ENCODE measurements at places on chromosomes 4 and X.

- no peak for DNase-seq
Observed at GRCh38 chr4:108885211-108885610, 122.4 kb upstream of the ETNPPL start.

DNA sequence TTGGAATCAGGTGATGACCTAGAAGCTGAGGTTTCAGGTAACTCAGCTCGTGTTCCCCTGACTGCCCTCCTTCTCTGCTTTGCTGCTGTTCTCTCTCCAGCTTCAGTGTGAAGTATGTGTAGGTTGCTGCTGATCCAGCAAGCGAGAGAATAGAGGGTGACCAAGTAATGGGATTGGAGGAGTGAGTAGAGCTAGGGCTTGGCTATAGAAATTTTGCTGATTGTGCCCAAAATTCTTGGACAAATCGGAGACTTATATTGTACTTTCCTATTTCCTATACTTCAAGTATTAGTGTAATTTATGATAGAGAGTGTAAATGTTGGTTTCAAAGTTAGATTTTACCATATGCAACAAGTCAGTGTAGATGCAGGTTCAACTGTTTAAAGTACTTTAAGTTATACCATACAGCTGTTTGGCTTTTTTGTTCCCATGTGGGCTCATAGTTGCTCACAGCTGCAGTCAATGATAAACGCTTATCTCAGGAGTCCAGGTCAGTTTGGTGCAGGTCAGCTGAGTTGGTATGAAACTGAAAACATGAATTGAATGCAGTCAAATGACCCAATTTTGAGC is 48.0 kb downstream of the RAPGEF2 start:
- no peak for DNase-seq

DNA sequence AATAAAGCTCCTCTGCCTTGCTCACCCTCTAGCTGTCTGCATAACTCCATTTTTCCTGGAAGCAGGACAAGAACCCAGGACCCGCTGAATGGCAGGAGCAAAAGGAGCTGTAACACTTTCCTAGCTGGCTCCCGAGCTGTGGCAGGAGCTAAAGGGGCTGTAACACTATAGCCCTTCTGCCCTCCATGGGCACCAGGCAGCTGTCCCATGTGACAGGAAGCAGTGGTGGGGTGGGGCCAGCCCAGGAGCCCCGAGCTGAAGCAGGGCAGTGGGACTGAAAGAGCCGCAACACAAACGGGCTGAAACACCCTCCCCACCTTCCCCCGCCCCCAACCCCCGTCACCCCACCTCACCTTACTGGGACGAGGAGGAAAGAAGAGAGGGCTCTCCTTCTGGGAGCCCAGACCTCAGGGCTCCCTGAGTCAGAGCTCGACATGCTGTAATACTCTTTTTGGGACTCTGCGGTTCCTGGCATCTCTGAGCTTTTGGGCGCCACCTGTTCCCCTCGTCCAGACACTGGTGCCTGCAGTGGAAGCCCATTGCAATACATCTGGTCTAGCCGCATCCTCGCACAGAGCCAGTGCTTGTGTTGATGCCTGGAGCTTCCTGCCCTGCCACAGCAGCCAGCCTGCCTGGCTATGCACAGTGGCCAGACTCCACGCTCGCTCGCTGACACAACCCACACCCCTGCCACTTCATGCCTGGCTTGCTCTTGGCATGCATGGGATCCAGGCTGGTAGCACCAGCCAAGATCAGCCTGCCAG is 39.4 kb downstream of the PPM1K start:
- DNase-seq = no peak

GRCh38 chr4:183971929-183972490 is 66.9 kb downstream of the STOX2 start:
- DNase-seq = no peak

GRCh38 chr4:40003986-40004385 is 26.3 kb upstream of the PDS5A start:
- DNase-seq = no peak

- DNase-seq = peak; percentile 59
Observed at GRCh38 chr4:137283737-137284136, 248.6 kb downstream of the PCDH18 start.

GRCh38 chrX:69603566-69604194 is 12.2 kb upstream of the EDA start:
- DNase-seq = peak; percentile 1

DNA sequence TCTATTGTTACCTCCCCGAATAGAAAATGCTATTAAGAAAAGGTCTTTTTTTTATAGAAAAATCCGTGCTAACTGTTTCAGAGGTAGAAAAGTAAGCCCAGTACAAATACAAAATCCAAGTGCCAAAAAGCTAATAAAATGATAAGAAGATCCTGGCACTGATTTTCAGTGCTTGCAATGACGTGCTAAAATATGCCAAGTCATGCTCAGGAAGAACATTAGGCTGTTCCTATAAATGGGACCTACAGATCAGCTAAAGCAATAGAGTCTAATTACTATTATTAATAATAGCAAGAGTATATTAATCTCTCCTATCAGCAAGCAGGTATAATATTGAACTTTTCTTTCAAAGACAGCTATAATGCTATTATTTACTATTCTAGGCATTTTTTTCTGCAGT is 305.8 kb downstream of the PPARGC1A start:
- no peak for DNase-seq

DNA sequence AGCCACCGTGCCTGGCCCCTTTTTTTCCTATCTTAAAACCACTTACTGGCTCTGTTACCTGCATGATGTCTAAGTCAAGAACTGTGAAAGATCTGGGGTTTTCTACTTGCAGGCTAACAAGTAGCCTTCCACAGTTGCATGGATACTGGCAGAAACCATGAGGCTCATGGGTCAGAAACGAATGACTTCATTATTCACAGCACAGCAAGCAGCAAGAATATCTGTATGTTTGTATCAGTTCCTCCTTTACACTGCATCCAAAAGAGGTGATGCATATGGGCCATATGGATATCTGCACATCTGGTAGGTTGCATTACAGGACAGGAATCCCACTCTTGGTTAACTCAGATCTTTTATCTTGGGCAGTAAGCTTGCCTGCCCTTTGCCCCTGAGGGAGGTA is 154.9 kb upstream of the NUDT6 start:
- no peak for DNase-seq

GRCh38 chrX:48516285-48516684 is 5.3 kb upstream of the EBP start:
- DNase-seq = no peak

GRCh38 chrX:9087271-9088040 is 53.5 kb upstream of the FAM9B start:
- no peak for DNase-seq

DNA sequence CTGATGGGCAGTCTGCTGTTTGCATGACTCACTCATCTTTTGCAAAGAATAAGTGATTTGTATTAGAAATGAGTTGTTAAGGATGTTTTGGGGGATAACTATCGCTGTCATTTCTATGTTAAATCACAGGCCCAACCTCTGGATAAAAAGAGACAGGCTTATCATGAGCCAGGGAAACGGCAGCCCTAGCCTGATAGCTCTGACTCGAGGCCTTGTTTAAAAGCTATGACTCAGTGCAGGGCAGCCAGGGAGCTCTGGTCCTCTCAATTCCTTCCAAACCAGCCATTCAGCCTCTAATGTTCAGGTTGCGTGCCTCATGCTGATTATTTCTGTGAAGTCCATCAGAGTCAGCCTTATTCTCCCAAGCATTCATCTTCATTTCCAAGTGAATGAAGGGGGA is 305.9 kb upstream of the HAND2 start:
- peak; percentile 79 for DNase-seq

All from NCI-H69 (cell line).